Hematopoietic multipotent progenitor cell treated with erythropoietin and hydrocortisone succinate and interleukin-3 and kit ligand, for 8 days (in vitro differentiated cells): ENCODE measurements at places on chromosomes 1 and 21.

GRCh38 chr1:173210283-173210682 lies 3.2 kb upstream of the TNFSF4 start:
- DNase-seq: no peak

DNA sequence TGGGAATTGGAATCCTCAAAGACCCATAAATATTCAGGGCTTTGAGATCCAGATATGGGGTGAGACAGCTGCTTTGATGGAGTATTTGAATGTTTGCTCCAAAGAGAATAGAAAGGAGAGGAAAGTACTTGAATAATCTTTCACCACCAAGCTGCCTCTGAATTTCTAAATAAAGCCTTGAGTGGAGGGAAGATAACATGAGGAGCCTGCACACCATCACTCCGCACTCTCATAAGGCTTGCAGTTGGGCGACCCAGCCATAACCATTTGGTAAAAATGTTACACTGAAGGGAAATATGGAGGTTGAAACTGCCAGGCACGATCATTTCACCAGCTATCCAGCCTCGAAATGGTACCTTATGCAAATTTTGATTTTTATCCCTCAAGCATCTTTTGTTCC lies 38.4 kb downstream of the VCAM1 start:
- DNase-seq: no peak

DNA sequence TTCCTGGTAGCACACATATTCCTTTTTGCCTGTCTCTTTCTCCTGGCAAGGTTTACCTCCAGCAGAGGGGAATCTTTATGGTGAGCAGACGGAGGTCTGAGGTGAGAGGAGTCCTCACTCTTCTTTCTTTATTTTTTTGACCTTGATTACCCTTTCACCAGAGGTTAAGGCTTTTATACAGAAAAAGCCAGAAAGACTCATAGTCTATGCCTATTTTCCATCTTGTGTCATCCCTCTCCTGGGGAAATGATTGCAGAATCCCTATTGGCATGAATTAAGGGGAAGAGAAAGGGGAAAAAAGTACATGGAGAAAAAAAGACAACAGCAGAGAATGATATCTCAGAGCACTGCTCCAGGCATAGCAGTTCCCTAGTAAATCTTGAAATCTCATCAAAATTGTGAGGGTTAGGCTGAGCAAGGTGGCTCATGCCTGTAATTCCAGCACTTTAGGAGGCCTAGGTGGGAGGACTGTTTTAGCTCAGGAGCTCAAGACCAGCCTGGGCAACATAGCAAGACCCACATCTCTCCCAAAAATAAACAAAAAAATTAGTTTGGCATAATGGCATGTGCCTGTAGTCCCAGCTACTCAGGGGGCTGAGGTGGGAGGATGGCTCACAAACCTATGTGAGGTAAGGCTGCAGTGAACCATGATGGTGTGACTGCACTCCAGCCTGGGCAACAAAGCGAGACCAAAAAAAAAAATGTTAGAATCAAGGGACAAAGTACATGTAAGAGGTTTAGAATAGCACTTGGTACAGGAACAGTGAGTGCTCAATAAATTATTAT lies 1.2 kb upstream of the XPR1 start:
- DNase-seq: no peak

GRCh38 chr1:180503280-180503862 lies 994 bp upstream of the ACBD6 start:
- no peak for DNase-seq

DNA sequence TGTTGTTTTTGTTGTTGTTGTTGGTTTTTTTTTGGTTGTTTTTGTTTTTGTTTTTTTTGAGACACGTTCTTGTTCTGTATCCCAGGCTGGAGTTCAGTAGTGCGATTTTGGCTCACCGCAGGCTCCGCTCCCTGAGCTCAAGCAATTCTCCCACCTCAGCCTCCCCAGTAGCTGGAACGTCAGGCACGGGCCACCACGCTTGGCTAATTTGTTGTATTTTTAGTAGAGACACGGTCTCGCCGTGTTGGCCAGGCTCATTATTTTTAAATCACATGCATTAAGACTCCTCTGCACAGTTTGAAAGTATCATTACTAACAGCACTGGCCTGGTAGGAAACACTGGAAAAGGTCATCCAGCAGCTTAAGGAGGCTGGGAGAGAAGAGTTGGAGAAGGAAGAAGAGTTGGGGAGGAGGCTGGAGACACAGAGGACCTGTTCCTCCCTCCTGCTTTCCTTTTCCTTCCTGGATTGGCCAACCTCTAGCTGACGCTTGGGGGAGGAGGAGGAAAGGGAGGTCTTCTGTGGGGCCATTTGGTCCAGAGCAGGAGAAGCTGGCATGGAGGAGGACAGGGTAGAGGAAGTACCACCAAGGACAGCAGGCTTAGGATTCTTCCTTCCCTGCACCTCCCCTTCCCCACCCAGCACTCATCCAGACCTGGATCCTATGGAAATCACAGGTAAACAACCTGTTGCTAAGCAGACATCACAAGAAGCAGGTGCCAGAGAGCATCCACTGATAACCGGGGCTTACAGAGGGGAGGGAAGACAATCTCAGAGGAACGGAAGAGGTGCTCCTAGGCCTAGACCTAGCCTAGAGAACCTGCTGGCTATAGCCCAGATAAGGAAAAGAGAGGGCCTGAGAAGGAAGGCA lies 71.9 kb upstream of the GOLT1A start:
- no peak for DNase-seq

DNA sequence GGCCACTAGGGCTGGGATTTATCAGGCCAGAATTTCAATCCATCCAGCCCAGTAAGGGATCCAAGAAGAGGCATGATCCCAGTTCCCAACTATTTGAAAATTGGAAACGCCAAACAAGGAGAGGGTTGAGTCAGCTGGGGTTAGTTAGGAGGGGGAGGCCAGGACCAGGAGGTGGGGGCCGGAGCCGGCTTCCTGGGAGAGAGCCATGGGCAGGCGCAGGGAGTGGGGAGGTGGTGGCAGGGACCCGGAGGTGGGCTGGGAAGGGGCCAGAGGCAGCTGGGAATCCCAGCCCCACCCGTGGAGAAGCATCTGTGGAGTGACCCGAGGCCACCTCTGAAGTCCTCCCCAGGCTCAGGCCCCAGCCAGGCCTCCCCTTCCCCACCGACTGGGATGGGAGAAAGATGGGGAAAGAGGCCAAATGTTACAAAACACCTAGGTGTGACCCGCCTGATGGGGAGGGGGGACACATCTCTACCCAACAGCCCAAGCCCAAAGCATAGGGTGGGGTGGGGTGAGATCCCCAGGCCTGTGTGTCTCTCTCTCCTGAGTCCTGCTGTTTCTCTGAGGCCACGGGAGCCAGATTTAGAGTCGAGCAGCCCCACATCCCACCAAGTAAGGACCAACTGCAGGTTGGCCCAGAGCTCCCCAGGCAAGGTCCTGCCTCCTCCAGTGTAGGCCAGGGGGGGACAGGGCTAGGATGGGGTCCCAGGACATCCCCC lies 10.1 kb downstream of the HSPG2 start:
- no peak for DNase-seq

GRCh38 chr1:9346566-9346965 lies 53.9 kb downstream of the SPSB1 start:
- no peak for DNase-seq

DNA sequence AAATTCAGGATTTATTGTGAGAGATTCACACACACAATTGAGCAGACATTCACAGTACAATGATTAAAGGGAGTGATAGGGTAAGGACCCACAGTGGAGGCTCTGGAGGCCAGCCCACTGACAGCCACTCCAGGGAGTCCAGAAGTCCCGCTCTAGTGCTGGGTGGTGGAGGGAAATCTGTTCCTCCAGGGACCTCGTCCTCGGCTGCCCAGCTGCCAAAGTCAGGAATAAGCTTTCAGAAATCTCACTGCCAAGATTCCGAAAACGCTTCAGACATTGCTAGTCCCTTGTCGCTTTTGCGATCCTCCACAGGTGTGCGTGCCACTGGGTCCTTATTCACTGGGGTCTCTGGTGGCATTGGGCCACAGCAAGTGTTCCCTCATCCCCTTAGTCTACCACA lies 2.3 kb downstream of the MX1 start:
- DNase-seq: no peak

- no peak for DNase-seq
Observed at GRCh38 chr1:207948536-207949250, 37.8 kb upstream of the CD34 start.

DNA sequence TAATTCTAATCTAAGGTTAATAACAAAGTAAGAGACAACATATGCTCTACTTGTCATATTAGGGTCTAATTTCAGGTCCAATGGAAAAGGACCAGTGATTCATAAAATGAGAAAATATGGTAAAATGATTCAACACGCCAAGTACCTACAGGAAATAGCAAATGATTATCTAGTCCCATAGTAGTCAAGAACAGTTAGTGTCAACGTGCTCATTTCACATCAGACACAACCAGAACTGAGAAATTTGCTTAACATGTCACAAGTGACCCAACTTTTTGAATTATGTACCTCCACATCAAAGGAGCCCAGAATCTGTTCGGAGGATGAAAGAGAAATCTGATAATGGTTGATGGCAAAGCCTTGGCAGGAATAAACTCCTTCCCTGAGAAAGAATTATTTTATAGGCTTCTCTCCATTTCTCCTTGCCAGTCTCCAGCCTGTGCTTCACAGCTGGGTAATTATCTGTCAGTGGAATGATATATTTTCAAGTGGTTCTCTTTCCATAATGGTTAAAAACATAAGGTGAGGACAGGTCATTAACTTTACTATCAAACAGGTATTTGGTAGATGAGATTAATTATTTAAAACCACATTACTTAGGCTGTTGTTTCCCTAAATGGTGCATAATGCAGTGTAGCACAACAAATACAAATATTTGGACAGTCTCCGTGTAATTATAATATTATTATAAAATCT lies 83.2 kb downstream of the APP start:
- DNase-seq: no peak
